ENCODE measurements at places on chromosomes 6 and 20.
A peak's percentile ranks its signal among the peaks of the same experiment; 100 is the strongest.

DNA sequence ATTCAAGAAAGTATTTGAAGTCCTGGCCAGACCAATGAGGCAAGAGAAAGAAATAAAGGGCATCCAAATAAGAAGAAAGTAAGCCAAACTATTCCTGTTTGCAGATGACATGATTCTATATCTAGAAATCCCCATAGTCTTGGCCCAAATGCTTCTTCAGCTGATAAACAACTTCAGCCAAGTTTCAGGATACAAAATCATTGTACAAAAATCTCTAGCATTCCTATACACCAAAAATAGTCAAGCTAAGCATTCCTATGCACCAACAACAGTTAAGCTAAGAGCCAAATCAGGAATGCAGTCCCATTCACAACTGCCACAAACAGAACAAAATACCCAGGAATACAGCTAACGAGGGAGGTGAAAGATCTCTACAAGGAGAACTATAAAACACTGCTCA, 60.1 kb upstream of the PHIP start:
- no peak for DNase-seq

DNA sequence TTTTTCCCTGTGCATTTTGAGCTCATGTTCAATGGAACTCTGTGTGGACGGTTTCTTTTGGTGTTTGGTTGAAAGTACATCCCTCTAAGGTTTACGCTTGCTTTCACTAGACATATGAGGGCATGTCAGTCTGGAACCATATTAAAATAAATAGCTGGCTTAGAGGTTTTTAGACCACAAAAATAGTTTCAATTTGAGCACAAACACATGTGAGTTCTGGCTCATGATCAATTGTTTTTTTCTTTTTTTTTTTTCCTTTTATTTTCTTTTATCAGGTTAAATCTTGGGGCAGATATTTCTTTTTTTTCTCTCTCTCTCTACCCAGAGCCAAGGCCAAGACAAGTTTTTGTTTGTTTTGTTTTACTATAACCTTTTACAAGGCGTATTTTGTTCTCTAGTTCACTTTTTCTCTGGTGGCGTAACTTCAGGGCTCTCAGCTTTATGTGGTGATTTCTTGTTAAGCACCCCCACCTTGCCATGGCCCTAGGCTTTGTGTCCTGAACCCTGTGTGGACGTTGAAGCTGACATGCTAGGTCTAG, 92.9 kb downstream of the SHLD1 start:
- DNase-seq = peak; percentile 23

DNA sequence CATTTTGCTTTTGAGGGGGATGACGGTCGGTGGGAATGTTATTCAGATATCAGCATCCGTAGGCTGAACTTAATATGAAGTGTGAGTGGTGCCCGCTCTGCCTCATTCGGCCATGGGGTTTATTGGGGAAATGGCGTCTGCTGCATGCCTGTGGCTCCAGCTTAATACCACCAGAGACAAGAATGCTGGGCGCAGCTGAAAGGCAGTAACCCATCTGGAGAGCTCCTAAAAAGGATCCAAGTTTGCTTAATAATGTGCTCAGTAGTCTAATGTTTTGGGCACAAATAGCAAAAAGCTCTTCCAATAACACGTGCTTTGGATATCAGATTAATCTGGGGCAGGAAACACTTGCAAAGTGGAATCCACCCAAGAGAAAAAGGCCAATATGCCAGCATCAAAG, 273.0 kb upstream of the TAB2 start:
- no peak for DNase-seq

GRCh38 chr20:2169456-2170088, 67.9 kb downstream of the STK35 start:
- DNase-seq = no peak

DNA sequence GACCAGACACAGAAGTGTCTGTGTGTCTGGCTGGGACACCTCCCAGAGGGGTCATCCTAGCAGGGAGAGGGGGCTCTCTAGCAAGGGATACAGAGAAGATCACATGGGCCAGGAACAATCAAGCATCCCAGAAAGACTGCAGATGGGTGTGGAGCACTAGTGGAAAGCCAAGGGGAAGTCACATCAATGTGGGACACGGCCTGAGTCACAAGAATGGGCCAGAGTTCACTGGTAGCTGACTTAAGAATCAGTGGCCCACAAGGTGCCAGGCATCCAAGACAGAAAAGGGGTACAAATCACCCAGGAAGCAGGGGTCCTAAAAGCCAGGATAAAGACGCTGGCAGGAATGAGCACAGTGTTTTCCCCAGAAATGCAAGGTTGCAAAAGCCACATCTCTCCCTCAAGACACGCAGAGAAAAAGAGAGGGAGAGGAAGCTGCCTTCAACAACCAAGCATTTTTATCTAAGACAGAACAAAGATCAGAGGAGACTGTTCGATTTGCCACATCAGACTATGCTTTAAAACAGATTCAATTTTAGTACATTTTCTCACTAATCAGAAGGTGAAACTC, 113.6 kb upstream of the DST start:
- no peak for DNase-seq

- DNase-seq = peak; percentile 24
Measured at GRCh38 chr6:149962461-149963211, 1.1 kb upstream of the ULBP1 start.

GRCh38 chr6:105069821-105070445, 109.9 kb downstream of the POPDC3 start:
- DNase-seq = no peak

GRCh38 chr6:123745895-123746294, 57.8 kb upstream of the NKAIN2 start:
- DNase-seq = no peak

DNA sequence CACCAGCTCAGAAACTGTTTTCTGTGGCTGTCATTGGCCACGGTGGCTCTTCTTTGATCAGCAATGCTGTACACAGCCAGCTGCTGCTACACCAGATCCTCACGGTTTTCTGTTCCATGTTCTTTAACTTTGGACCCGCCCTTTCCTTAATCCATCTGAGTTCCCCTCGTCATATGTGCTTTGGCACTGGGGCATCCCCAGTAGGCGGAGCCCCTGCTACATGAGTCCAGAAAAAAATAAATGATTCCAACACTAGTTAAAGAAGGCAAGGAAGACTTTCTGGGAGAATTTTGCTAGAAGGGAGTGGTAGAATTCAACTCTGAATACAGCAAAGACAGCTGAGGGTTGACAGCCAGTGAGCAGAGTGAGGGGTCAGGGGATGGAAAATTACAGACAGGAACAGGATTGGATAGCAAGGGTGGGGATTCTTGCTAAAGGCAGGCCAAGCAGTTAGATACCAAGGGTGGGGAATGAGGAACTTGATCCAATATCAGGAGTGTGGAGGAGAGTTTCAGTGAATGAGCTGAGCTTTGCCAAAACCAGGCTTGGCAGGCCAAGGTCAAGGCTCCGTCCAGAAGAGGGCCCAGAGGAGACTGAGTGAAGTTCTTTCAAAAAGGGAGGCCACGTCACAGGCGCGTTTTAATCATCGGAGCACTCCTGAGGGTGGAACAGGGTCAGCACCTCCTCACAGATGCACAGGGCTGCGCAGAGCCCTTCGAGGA, 391.8 kb downstream of the CDH4 start:
- no peak for DNase-seq

- no peak for DNase-seq
Measured at GRCh38 chr6:31597006-31597405, 4.2 kb upstream of the NCR3 start.

DNA sequence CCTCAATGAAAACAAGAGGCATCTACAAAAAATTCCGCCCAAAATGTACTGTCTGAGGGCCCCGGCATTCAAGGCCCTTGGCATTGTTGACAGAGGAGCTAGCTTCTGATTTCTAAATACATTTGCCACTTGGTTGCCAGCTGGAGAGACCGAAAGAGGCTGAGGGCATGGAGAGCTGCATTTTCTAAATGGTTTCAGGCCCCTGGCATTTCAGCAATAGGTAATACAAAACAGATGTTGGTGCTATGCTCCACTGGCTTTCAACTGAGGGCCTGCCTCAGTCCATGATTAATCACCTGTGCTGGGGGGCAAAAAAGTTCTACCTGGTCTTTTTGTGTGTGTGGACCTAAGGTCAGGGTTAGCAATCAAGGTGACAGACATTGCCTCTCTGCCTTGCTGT, 79.5 kb upstream of the ISM1 start:
- no peak for DNase-seq

DNA sequence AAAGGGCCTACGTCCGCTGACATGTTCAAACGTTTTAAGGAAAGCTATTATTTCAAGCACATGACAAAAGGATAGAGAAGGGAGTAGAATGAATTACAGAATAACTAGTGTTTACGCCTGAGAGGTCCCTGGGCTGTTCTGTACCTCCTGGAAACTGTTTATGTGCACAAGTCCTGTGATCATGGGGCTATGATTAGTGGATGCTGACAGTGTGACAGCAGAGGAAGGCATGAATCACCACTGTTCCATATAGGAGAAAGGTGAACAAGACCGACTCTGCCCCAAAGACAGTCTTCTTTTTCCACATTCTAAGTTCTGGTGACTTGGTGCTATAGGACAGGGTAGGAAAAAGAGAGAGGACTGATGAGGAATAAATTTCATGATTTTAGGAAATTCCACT, 249.2 kb upstream of the PRDM1 start:
- no peak for DNase-seq

- DNase-seq = no peak
Measured at GRCh38 chr6:1777921-1778685, 168.4 kb downstream of the FOXC1 start.

DNA sequence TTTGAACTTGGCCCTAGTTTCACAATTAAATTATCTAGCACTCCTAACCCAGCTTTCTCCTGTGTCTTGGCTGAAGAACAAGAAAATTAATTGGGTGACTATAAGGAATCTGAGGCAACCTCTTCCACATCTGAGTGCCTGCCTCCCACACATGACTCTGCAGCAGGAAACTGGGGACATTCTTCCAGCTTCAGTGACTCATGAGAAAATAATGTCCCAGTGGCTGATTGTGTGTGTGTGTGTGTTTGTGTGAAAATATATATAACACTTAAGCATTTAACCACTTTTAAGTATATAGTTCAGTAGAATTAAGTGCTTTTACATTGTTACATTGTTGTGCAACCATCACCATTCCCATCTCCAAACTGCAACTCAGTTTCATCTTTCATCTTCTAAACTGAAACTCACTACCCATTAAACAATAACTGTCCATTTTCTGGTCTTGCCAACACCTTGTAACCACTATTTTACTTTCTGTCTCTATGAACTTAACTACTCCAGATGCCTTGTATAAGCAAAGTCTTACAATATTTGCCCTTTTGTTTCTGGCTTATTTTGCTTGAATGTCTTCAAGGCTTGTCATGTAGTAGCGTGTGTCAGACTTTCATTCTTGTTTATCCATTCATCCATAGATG, 8.7 kb downstream of the TRIM38 start:
- no peak for DNase-seq

GRCh38 chr6:63912887-63913286, 277.3 kb downstream of the PHF3 start:
- no peak for DNase-seq

DNA sequence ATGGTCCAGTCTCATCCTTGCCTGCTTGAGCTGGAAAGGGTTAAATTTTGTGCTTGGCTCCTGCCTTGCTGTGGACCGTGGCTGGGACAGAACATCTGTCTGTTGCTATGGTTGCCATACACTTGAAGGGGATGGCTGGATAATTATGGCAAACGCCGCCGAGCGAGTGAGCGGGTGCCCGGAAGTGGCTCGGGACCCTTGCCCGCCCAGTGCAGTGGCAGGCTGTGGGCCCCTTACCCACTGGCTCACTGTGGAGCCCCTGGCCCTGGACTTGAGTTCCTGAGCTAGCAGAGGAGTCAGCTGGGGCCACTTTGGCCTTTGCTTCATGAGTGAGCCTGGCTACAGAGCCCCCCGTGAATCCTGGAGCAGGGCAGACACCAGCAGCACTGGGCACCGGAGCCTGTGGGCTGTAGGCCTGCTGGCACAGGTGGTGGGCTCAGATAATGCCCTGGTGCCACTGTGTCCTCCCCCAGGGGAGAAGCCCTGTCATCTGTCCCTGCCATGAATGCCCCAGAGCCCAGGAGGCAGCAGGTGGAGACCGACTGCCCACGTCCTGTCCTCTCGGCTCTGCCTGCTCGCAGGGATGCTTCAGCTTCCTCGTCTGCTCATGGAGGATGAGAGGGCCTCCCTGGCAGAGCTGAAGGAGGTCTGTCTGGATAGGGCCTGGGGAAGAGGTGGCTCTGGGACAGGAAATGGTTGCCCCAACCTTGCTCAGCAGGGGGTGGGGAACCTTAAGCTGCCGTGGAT, 25.5 kb upstream of the NOL4L start:
- DNase-seq = no peak

GRCh38 chr20:13029687-13030375, 21.1 kb downstream of the SPTLC3 start:
- no peak for DNase-seq

- DNase-seq = no peak
Measured at GRCh38 chr6:114888241-114888640, 545.4 kb upstream of the HS3ST5 start.

DNA sequence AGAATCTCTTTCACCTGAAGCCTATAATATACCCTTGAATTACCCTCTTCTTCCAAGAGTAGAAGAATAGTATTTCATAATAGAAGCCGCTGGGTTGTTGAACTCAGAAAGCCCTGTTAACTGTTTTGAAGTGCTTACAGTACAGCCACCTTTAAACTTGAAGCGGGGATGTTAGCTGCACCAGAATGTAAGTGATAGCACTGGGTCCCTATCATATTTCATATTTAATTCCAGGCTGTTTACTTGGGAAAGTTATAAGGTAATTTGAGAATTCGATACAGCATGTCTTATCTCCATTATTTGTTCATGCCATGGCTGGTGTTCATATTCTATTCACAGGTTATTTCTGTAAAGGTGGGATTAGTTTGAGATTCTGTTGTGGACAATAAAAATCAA, 63.5 kb upstream of the VSTM2L start:
- DNase-seq = no peak

DNA sequence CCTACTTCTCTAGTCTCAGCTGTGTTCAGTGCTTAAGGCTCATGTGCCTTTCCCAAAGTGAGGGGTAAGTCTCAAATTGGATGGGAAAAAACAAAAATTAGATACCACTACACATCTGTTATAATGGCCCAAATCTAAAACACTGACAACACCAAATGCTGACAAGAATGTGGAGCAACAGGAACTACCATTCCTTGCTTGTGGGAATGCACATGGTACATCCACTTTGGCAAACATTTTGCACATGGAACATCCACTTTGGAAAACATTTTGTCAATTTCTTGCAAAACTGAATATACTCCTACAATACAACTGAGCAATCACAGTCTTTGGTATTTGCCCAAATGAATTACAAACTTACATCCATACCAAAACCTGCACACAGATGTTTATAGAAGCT, 109.3 kb downstream of the TENT5A start:
- no peak for DNase-seq

DNA sequence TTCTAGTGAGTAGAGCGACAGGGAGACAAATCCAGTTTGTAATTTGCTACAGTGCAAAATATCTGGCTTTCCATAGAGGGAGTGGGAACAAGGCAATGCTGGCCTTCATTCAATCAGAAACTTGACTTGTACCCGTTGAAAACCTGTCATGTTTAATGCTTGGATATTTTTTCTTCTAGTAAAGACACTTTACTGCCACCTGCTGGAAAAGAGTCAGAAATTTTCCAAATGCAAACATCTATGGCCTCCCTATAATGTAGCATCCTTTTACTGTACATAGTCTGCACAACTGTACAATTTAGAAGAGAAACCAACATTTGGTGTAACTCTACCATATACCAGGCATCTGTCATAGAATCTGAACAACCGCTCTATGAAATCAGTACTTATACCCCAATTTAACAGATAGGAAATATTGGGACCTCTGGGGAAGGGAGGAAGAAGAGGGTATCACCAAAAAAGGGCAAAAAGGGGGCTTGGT, 16.7 kb upstream of the TBC1D20 start:
- peak; percentile 23 for DNase-seq

- DNase-seq = no peak
Measured at GRCh38 chr6:35810971-35811698, 6.0 kb downstream of the LHFPL5 start.

- DNase-seq = no peak
Measured at GRCh38 chr6:142478117-142478516, 176.3 kb downstream of the ADGRG6 start.

Data from GM12892 (cell line).